ENCODE measurements at places on chromosomes 1 and 21.

DNA sequence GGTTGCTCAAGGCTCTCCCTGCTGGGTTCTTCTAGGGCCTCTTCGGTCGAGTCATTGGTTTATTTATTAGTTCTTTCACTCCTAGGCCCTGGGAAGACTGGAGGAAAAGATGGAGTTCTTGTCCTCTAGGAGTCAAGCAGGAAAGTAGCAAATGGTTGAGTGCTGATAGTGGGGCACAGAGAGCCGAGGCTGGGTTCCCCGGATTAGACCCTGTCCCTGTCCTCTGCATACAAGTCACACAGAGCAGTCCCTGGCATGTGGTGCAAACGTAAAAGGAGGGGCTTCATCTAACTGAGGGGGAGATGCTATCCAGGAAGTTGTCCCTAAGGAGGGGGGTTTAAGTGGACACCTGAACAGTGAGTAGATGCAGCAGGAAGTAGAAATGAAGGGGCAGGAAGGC is 19.2 kb upstream of the KCNE2 start:
- DNase-seq, result no peak

GRCh38 chr1:151882466-151882865 is 26.8 kb downstream of the THEM4 start:
- DNase-seq, result no peak

DNA sequence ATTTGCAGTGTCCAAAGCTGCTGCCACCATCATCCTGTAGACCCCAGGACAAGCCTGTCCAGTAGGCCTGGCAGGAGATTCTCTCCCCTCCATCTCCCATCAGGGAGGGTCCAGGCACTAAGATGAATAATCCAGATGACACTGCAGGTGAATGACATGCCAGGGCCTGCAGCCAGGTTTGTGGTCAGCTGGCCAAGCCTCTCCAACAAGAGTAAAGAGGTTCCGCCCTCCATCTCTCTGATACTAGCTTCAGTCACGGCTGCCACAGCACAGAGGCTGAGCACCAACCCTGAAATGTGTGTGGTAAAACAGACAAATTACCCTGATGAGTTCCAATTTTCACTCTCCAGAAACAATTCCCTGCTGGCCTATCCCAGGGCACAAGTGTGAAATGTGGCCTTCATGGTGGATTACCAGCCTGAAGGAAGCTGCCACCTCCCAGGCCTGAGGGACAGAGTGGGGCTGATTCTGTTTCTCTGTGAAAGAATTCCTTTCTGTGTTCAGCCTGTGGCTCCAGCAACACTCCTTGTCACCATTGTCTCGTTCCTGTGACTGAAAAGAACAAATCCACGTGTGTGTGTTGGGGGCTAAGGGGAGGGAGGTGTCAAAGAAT is 19.9 kb upstream of the LHX4 start:
- no peak for DNase-seq

DNA sequence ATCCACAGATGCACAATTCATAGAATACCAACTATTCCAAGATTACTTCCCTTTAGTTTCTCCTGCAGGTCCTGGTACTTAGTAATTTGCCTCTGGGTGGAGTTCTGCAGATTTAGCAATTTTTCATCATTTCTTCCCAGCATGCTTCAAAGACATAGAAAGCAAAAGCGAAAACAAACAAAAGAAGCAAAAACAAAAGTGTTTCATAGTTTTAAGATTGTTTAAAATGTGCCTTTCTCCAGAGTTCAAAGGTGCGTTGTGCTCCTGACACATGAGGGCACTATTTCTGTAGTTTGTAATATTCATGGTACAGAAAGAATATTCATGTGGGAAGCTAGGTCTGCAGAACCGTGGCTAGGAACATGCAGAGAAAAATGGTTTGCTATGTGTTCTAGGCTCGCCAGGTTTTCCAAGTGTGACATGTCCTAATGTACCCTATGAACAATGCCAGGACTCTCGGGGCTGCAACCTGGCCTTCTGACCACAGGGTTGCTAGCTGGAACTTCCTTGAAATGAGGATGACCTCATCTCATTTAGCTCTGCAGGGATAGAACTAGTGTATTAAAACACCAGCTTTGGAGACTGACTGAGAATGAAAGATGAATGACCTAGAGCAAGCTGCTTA is 30.0 kb upstream of the RCSD1 start:
- peak; percentile 65 for DNase-seq

- no peak for DNase-seq
These were observed 43.1 kb downstream of the CD55 start for GRCh38 chr1:207364614-207365013.

GRCh38 chr21:40684726-40685125 is 162.2 kb downstream of the DSCAM start:
- no peak for DNase-seq

- no peak for DNase-seq
These were observed 884 bp downstream of the LHX4 start for GRCh38 chr1:180230791-180231505.

- DNase-seq, result no peak
These were observed 89.8 kb downstream of the AJAP1 start for GRCh38 chr1:4743978-4744750.

DNA sequence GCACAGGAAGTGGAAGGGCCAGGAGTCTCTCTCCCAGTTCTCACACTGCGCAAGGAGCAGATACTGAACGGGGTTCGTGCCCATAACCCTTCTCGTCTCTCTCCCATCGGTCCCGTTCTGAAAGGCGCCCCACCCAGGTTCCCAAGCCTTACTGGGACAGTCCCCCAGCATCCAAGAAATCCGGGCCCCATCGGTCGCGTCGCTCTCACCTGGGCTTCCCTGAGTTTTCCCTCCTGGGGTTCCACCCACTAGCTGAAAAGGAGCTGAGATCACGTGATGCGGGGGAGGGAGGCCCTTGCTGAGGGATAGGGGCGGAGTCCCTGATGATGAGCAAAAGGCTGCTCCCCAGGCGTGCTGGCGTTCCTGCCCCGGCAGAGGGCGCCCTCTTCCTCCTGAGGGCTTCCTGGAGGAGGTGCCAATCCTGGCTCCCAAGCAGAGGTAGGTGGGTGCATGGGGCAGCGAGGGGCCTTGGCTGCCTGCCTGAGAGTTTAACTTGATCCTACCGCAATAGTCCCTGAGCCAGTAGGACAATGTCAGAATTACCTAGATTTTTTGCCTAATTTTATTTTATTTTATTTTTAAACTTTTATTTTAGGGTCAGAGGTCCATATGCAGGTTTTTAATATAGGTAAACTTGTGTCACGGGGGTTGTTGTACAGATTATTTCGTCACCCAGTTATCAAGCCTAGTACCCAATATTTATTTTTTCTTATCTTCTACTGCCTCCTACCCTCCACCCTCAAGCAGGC is at the start of gene SPOCD1:
SPOCD1 (minus strand) TSS at position 271 of the 749 bp plus-strand sequence. CDS start 689 bp downstream, outside the sequence.
- peak; percentile 83 for DNase-seq

DNA sequence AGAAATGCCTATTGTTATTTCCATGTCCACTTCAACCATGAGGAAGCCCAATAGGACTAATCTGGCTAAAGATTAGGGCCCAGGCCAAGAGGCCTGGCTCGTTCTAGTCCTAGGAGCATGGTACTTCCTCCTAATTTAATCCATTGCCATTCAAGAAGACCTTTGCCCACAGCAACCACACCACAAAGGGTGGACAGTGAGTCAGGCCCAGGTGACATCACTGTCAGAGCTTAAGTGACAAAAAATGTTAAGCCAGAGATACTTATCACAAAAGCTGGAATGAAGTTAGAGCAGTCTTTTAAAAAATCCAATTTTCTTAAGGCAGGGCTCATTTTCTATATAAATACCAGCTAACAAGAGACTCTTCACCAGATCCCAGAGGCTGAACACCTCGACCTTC is at the start of gene SPRR3:
SPRR3 (plus strand) TSS at position 368 of the 400 bp plus-strand sequence. CDS start 1,272 bp downstream, outside the sequence.
- no peak for DNase-seq

- DNase-seq, result no peak
These were observed 1.1 kb downstream of the HOOK1 start for GRCh38 chr1:59815892-59816291.

DNA sequence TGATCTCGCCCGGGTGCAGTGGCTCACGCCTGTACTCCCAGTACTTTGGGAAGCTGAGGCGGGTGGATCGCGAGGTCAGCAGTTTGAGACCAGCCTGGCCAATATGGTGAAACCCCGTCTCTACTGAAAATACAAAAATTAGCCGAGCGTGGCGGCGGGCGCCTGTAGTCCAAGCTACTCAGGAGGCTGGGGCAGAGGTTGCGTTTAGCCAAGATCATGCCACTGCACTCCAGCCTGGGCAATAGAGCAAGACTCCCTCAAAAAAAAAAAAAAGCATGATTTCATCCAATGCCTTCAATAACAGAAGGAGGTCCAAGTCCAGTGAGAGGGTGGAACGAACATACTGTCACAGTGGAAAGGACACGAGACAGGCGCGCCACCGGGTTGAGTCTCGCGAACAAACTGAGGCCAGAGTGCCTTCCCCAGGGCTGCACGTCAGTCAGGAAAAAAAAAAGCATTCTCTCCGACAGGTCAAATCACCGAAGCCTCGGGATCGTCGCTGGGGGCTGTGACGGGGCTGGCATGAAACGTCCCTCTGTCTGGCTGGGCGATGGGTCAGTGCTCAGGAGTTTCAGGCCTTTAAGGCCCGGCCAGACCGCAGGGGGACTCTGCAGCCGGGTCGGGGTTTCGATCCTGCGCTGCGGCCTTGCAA is 8.4 kb upstream of the CROCC start:
- no peak for DNase-seq

DNA sequence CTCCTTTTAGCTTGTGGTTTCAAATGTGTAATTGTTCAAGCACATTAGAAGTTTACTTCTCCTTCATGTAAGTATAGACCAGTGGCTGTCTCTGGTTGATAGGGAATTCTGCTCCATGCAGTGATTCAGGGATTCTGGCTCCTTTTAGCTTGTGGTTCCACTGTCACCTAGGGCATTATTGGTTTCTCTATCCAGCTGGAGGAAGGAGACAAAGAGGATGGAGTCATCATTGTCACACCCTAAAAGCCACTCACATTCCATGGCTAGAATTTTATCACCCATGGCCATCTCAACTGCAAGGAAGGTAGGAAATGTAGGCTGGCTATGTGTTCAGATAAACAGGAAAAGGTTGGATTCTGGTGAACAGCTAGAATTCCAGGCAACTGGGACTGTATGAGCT is 131.2 kb downstream of the URB2 start:
- DNase-seq, result no peak

GRCh38 chr1:209406595-209406994 is 176.9 kb upstream of the CAMK1G start:
- DNase-seq, result no peak

GRCh38 chr1:17909634-17910033 is 154.5 kb downstream of the ACTL8 start:
- no peak for DNase-seq

- no peak for DNase-seq
These were observed 177.8 kb downstream of the EDEM3 start for GRCh38 chr1:184576822-184577221.

All from CD4-positive, alpha-beta T cell treated with Interleukin-15 for 4 hours (primary cell).